GM12892 (cell line): ENCODE measurements at places on chromosomes 13 and 19.

DNA sequence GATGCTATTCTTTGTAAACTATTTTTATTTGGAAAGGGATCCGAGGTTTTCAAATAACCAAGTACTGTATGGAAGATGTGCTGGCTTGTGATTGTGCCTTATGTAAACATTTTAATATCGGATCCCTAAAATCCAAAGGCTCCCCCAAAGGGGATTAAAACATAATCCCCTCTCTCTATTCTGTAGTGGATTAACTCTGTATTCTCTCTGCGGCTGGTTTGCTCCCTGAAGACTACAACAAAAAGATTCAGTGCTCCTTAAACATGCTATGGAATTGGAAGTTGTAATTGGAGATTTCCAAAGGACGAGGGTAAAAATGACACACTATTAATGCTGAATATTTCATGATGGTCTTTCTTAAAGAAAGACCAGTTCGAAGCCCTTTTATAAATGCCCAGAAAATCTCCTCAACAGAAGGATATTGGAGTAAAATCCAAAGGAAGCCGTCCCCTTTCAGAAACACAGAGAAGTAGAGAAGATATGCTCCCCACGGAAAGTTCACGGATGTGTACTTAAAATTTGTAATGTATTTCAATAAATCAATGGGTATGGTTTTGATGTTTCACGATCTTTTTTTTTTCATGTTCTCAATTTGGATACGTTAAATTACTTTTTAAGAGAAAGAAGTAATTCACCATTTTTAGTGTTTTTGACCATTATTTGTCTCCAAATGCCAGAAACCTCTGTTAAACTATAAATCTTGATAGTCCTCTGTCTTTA is 6.5 kb downstream of the MAB21L1 start:
- DNase-seq, result no peak

GRCh38 chr13:83895994-83896580 is 13.8 kb upstream of the SLITRK1 start:
- no peak for DNase-seq

- DNase-seq, result no peak
Observed at GRCh38 chr19:1843646-1844394, 4.5 kb downstream of the REXO1 start.

- no peak for DNase-seq
Observed at GRCh38 chr13:31968473-31968872, 63.1 kb upstream of the FRY start.
